ENCODE measurements at places on chromosomes 2 and 18.

DNA sequence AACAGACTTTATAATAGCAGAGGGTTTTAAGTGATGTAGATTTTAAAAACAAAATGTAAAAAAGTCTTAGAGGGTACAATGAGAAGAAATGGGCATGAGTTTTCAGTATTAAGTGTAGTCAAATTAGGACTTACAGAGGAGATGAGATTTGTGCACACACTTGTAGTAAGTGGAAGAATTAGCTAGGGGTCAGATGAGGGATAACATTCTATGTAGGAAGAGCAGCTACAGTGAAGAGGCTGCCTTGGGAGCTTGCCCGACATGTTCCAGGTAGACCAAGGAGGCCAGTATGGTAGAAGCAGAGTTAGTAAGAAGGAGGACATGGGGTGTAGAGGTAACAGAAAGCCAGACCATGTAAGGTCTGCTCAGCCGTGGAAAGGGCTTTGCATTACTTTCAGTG is 189.2 kb upstream of the DSEL start:
- no peak for DNase-seq

- no peak for DNase-seq
These were observed 191.9 kb upstream of the CTAGE1 start for GRCh38 chr18:22609642-22610041.

- no peak for DNase-seq
These were observed 25.1 kb downstream of the BMP10 start for GRCh38 chr2:68846091-68846490.

GRCh38 chr18:36083729-36084128 is 16.4 kb upstream of the RPRD1A start:
- DNase-seq = no peak

GRCh38 chr2:64214281-64215115 is 70.3 kb upstream of the PELI1 start:
- DNase-seq = no peak

DNA sequence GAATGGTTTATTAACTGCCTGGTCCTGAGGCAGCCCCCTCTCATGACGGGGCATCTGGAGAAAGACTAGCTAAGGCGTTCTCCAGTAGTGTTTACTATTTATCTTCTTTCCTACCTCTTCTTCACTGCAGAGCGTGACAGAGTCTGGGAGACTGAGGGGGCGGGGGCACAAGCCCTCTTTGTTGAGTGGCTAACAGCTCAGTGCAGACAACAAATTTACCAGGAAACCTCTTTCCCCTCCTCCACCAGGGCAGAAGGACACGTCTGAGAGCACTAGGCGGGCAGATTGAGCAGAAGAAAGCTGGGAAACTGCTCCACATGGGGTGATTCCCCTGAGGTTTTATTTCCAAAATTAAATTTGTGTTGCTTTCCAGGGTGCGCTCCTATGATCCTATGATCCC is 322.1 kb downstream of the CNTNAP5 start:
- no peak for DNase-seq

GRCh38 chr2:168939918-168940317 is 38.8 kb downstream of the G6PC2 start:
- DNase-seq = no peak

GRCh38 chr2:57760381-57760801 is 286.2 kb upstream of the VRK2 start:
- no peak for DNase-seq

GRCh38 chr2:439556-440402 is 151.9 kb upstream of the ALKAL2 start:
- DNase-seq = no peak

GRCh38 chr2:71530641-71531332 is 77.4 kb downstream of the DYSF start:
- no peak for DNase-seq

Data from liver (tissue), 10 donors.